Stimulated activated CD4-positive, alpha-beta T cell treated with anti-CD3 and anti-CD28 coated beads, Interleukin-12 subunit alpha, Interleukin-12 subunit beta, amount 100 ng/mL, for 24 hours (primary cell): ENCODE measurements at places on chromosomes 11 and 22.

GRCh38 chr11:8204025-8204424 lies 35.2 kb upstream of the RIC3 start:
- DNase-seq, result no peak

DNA sequence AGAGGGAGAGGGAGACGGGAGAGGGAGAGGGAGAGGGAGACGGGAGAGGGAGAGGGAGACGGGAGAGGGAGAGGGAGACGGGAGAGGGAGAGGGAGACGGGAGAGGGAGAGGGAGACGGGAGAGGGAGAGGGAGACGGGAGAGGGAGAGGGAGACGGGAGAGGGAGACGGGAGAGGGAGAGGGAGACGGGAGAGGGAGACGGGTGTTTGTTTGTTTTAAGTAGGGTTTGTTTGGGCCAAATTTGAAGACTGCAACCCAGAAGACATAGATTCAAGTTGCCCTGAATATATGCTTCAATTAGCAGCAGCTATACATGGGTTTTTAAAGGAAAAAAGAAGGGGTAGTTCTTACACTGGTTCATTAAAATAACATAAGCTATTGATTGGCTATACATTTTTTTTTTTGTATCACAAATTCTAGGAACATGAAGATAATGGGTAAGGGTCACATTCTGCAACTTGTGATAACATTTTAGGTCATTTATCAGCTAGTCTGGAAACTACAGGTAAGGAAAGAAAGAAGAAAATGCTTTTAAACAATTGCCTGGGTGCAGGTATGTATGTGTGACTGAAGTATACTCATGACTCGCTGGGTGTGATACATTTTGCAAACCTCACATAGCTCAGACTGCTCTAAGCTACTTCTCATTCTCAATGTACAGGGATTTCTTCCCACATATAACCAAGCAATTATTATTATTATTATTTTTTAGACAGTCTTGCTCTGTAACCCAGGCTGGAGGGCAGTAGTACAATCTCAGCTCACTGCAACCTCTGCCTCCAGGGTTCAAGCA lies 67.3 kb downstream of the MCHR1 start:
- DNase-seq, result no peak

- no peak for DNase-seq
These were observed 98.9 kb downstream of the TRIM29 start for GRCh38 chr11:120039039-120039438.

GRCh38 chr11:132504501-132505041 lies 1027.7 kb downstream of the OPCML start:
- DNase-seq, result no peak

GRCh38 chr11:128424271-128424711 lies 163.1 kb downstream of the ETS1 start:
- DNase-seq, result no peak

DNA sequence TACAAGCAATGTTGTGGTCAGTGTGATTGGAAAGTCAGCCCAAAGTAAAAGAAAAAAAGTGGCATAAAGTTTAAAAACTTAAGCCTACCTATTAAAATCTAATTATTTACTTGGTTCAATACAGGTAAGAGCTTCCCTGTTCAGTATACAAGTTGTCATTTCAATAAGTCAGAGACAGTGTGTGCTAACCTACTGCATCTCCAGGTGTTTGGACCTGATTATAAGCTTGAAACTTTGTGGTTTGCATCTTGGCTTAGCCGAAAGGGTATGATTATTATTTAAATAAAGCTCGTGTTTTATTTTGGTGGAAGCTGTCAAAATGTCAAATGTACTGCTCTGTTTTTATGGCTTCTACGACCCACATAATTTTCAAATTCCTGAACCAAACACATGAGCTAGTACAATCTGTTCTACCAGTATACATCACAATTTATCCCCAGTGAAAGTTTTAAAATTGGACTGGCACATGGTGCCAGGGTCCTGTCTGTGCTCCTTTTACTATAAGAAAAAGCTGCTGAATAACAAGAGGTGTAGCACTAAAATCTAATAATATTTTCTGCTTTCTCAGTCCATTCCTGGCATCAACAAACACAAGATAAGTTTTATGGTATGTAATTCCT lies 103.9 kb upstream of the ANO3 start:
- no peak for DNase-seq

DNA sequence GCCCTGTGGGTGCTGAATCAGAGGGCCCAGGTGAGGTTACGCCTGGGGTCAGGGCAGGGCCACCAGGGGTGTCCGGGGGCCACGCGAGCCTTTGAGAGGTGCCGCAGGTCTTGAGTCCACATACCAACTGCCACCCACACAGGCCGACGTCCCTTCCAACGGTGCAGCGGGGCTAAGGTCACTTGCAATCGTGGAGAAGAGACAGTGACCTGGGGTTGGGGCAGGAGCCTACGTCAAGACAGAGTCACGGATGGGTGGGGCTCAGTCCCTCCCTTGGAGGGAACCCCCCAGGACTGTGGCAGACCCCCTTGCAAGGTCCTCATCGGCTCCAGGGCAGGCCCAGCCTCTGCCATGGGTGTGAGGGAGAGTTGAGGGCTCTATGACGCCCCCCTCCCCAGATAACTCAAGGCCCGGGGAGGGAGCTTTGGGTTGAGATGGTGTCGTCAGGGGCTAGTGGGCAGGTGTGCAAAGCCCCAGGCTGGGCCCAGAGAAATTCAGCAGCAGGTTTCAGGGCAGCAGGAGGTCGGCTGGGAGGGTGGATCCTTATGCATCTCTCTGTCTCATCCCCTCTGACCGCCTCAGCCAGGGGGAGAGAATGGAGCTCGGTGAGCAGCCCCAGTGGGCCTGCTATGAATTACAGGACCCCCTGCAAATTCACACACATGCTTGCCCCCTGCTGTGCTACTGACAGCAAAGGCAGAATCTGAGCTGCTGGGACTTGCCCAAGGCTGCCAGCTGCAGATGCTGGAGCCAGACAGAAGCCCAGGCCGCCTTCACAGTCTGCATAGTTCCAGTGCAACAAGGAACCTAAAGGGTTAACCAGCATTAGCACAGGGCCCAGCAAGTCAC lies 60.0 kb downstream of the MYEOV start:
- no peak for DNase-seq
